Stimulated activated CD4-positive, alpha-beta T cell treated with anti-CD3 and anti-CD28 coated beads, Interleukin-12 subunit alpha, Interleukin-12 subunit beta, amount 100 ng/mL, for 4 hours (primary cell): ENCODE measurements at places on chromosomes 12 and 14.
A peak's percentile ranks its signal among the peaks of the same experiment; 100 is the strongest.

- no peak for DNase-seq
These were observed 449 bp downstream of the THAP2 start for GRCh38 chr12:71664411-71665089.

GRCh38 chr12:44968965-44969364, 81.9 kb downstream of the DBX2 start:
- no peak for DNase-seq

DNA sequence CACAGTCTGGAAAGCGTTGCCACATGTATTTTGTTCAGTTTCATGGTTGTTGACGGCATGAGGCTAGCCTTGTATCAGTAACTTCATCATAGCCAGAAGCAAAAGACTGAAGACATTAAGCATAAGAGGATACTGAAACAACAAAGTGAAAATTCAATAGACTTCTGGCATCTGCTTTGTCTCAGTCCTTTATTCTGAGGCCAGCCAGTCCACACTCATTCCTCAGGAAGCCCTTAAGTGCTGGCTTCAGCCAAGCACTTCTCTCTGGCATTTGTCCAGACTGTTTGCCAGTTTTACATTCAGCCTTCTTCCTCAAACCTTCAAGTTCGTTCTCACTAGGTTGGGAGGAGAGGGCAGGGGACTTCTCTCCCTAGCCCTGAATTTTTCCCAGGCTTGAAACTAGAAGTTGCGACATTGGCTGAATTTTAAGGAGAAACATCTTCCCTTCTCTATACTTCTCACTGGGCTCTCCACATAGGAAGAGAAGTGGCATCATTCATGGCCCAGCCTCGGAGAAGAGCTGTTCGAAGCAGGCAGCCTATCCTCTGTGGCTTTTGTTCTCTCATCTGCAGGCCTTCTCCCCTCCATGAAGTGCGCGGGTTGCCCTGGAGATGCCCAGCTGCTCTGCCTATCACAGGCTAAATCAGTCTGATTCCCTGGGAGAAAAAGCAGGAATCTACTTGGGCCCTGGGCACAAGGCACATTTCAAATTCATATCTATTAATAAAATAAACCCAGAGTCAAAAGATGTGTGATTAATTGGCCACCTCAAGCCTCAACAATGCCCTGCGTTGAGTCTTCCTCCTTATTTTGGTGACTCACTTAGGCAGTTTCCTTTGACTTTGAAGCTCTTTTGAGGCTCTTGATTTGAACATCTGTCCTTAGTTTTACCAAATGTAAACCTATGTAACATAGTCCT, 130.9 kb upstream of the PLEKHA5 start:
- DNase-seq: no peak

GRCh38 chr14:103699901-103700752, 15.1 kb downstream of the XRCC3 start:
- no peak for DNase-seq

GRCh38 chr12:110501399-110501751, 536 bp downstream of the VPS29 start:
- DNase-seq: peak; percentile 5

DNA sequence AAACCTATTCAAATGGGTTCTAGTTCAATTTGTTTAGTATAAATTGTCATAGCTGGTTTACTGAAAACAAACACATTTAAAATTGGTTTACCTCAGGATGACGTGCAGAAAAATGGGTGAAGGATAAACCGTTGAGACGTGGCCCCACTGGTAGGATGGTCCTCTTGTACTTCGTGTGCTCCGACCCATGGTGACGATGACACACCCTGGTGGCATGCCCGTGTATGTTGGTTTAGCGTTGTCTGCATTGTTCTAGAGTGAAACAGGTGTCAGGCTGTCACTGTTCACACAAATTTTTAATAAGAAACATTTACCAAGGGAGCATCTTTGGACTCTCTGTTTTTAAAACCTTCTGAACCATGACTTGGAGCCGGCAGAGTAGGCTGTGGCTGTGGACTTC, 8.3 kb downstream of the CALM1 start:
- DNase-seq: no peak

DNA sequence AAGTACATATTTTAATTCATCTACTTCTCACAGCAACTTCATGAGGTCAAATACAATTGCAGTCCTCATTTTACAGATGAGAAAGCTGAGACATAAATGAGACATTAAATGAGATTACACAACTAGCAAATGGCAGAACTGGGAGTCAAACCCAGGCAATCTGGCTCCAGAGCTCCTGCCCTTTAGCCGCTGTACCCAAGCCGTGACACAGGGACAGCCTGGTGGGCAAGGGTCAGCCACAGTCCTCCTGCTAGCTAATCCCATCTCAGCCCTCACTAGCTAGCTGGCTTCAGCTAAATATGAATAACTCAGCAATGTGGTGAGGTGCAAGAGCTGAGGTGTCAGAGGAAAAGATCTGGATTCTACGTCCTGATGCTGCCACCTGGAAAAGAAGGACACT, 54.8 kb downstream of the NINJ2 start:
- no peak for DNase-seq

GRCh38 chr12:99002156-99002555, 357.1 kb downstream of the APAF1 start:
- DNase-seq: no peak

GRCh38 chr14:104250175-104250574, 111.8 kb downstream of the KIF26A start:
- DNase-seq: no peak

DNA sequence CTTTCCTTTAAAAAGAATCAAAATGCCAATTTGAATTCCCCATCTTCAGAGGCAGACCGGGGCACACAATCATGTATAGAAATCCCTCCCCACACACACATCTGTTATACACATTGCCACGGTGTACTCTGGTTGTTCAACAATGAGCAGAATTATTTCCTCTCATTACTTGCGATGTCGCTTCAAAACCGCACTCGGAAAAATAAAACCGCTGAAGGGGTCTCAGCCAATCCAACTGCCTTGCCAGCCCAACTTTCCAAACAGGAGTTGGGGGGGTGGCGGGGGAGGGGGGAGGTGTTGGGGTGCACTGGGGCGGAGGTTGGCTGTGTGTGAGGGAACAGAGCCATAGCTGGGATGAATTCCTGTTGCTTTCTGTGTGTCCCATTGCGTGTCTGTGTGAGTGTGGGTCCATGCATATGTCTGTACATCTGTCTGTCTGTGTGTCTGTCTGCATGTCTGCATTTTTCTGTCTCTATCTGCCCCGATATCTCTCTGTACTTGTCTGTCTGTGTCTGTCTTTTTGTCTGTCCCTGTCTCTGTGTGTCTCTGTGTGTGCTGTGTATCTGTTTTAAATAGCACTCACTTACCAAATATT, 163.6 kb upstream of the TBX3 start:
- no peak for DNase-seq

- DNase-seq: no peak
These were observed 71.1 kb upstream of the CCND2 start for GRCh38 chr12:4202487-4202886.
